H7 (cell line): ENCODE measurements at places on chromosomes 4 and X.
A peak's percentile ranks its signal among the peaks of the same experiment; 100 is the strongest.

DNA sequence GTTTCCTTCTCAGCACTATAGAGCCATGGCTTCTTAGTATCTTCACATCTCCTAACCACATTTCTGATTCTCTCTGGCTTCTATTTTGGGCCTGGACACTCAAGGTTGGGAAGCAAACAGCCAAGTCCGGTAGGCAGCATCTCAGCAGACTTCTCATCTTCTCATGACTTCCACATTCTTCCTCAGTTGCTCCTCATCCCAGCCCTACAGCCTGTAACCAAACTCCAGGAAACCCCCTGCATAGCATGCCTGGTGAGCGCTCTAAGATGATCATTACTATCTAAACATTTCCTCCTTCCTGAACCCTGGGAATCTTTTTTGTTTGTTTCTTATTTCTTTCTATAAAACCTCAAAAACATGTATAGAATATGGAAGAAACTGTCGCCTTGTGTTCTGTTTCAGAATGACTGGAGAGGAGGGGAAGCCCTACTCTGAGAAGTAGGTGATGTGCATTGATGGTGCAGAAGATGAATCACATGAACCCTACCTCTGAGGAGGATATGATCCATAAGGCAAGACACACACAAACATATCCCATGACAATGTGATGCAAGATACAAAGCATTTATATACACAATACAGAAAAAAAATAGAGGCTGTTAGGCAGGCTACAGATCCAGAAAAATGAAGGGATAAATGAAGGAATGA lies 219.8 kb upstream of the GYPA start:
- no peak for DNase-seq

DNA sequence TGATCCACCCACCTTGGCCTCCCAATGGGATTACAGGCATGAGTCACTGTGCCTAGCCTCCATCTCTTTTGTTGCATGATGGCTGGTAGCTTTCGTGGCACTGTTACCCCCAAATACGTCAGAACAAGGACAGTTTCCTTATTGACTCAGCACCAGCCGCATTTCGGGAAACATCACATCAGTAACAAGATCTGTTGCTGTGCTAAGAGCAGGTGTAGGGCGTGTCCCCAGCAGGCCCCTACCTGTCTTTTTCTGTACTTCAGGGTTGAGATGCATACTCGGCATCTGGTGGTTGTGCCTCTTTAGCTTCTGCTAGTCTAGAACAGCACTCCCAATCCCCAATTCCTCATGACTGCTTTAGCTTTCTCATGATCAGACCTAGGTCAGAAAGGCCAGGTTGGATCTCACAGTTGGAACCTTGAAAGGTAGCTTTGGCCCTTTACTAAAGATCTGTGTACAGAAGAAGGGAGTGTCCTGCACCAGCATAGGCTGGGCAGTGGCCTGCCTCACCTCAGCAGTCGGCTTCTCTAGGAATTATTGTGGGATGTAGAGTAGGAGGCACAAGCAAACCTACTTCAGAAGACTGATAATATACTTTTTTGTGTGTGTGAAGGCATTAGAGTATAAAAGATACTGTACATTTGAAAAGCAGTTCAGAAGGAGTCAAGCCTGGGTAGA lies 36.8 kb downstream of the NSD2 start:
- DNase-seq: no peak

DNA sequence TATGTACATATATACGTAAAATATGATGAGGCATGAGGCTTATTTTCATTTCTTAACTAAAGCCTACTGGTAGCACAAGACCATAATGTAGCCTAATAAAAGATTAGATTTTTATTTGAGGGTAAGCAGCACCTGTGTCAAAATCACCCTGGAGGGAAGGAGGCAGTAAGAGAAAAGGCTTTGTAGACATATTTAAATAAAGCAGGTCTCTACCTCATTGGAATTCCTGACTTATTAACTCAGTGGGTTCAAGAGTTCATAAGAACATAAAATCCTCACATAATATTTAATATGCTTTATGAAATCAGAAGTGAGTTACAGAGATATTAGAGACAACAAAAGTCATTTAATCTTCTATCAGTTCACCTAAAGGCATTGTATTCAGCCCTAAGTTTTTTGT lies 261.6 kb upstream of the ANKRD50 start:
- no peak for DNase-seq

DNA sequence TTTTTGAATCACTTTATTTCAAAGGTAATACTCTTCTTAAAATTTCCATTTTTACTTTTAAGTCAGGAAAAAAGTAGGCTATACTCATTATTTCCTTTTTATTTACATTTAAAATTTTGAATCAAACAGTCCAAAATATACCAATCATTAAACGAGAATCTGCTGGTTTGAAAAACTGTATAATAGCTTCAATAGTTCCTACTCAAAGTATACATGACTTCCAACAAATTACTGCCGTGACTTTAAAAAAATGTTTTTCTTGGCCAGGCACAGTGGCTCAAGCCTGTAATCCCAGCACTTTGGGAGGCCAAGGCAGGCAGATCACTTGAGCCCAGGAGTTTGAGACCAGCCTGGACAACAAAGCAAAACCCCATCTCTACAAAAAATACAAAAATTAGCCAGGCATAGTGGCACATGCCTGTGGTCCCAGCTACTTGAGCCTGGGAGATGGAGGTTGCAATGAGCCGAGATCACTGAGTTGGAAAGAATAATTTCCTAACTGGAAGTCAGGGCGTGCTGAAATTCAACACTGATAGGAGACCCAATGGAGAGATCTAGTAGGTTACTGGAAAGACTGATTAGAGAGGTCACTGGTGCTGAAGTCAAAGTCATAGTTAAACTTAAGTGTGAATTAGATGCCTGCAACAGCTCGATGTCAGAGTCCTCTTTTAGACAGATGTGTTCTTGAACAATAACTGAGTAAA lies 9.0 kb downstream of the KLHL8 start:
- no peak for DNase-seq

DNA sequence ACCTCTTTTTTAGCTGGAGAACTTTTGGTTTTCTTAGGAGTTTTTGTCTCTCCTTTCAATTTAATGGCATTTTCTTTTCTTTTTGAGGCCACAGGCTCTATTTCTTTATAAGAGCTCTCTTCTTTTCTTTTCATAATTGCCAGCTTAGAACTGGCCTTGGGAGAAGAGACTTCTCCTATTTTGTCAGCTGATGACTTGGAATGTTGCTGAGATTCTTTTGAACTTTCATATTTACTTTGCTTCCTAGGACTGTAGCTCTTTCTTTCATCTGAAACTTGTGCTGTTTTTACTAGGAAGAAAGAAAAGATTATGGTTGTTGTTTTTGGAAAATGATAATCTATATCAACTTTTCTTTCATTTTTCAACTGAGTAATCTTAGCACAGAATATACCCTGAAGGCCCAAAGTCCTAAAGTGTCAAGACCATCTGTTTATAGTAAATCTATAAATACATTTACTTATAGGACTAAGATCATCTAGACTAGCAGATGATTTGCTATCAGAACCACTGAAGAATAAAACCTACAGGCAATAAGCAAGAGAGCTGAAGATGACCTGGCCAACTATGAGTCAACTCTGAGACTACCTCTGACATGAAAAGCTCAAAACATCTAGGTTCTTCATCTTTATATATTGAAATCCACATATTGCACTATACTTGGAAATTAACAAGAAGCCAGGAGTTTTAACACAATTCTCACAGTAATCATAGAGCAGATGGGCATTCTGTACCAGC lies 45.6 kb downstream of the RFC1 start:
- DNase-seq: no peak

- DNase-seq: peak; percentile 5
Measured at GRCh38 chr4:113952452-113953029, 26.9 kb downstream of the ARSJ start.
